ENCODE measurements at places on chromosomes 3 and 15.

DNA sequence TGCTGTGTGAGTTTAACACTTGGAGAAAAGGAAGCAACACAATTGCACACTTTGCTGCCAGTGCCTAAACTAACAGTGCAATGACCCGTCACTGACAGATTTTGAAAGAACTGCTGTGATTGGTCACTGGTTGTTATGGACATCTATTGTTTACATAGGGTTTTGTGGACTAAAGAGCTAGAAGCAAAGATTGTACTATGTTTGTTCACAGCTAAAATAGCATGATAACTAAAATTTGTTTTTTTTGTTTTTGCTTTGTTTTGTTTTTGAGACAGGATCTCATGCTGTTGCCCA is 112.4 kb upstream of the GOLGA8J start:
- DNase-seq = no peak

- no peak for DNase-seq
Measured at GRCh38 chr3:17765819-17766472, 23.5 kb upstream of the TBC1D5 start.

GRCh38 chr3:50574444-50574831 is 5.1 kb downstream of the HEMK1 start:
- DNase-seq = no peak

DNA sequence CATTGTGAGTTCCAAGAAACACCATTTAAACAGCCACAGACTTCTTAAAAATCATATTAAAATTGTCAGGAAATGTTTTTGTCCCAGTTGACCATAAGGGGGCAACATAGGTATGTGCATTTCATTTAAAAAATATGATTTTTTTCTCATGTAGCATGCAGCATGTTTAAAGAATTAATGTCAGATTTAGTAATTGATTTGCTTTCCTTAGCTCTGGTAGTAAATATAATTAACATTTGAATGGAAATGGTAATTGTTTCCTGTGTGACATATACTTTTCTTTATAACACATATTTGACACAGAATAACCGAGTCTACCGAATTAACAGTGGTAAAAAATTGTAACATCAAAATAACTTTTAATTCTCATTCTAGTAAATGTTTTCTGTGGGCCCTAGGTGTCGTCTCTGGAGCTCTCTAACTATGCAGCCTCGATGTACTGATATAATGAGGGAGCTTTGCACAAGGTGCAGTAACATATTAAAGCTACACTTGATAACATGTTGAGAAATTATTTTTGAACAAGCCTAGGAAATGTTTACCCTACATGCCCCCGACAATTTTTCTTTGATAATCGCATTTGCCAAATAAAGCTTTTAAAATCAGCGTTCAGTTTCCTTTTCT is 34.9 kb downstream of the NXPE3 start:
- DNase-seq = peak; percentile 25

DNA sequence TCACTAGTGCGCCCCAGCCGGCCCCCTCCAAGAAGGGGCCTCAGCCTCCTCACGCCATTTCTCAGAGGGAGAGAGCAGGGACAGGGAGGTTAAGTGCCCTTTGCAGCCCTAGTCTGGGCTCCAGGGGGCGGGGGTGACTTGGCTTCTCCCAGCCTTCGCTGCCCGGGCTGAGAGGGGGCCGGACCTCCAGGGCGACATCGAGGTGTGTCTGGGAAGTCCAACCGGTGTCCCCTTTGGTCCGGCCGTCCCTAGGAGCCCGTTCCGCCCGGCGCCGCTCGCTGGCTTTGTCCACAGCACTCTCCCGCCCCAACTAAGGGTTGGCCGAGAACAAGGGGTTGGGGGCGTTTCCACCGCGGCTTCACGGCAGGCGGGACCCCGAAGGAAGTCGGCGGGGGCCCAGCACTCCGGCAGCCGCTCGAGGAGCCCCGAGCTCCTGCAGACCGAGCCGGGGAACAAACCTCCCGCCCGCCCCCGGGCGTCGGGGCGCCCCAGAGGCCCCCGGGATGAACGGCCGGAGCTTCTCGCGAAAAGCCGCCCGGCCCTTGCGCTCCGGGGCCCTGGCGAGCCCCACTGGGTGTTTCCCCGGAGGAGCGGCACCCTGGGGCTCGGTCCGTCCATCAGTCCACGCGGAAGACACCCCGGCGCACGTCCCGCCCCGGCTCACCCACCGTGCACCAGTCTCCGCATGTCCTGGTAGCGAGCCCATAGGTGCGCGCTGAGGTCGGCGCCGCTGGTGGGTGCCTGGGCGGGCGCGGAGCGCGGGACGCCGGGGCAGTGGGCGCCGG is 627 bp downstream of the NT5DC2 start:
- no peak for DNase-seq

DNA sequence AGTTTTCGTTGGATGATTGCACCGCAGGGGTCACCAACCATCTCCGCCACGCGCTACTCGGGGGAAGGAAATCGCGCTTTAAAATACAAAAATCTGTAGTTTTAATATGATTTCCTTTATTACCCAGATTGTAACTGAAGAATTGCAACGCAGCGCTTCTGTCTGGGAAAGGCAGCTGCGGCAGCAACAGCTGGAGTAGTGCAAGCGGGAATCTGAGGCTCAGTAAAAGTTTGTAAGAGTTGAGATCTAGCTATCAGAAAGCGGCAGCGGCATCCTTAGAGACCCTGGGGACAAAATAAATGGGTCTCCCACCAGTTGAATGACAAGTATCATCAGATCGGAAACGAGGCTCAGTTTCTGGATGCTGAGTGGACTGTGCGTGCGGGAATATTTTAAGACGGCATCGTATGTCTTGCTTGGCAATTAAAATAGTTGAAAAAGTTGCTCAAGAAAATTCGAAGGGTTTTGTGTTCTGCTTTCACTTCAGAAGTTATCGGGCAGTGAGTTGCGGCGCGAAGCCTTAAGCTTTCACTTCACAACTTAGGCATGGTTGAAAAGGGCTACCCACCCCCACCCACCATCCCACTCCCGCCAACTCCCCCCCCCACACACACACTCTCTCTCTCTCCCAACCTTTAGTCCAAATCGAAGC is 2.7 kb downstream of the MECOM start:
- no peak for DNase-seq

DNA sequence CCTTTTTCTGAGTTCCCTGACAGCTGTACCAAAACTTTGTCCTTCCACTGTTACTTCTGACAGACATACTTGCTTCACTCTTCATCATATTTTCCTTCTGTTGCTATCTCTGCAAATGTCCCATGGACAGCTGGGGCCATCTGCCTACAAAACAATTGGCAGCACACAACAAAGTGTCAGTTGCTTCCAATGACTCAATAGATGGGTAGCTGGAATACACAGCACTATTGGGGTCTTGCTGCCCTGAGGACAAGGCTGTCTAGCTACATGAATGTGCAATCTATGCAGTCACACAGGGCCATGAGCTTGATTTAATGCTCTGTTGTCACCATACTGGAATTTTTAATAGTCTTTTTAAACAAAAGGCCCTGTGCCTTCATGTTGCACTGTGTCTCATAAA is 192.8 kb downstream of the DTWD1 start:
- no peak for DNase-seq

DNA sequence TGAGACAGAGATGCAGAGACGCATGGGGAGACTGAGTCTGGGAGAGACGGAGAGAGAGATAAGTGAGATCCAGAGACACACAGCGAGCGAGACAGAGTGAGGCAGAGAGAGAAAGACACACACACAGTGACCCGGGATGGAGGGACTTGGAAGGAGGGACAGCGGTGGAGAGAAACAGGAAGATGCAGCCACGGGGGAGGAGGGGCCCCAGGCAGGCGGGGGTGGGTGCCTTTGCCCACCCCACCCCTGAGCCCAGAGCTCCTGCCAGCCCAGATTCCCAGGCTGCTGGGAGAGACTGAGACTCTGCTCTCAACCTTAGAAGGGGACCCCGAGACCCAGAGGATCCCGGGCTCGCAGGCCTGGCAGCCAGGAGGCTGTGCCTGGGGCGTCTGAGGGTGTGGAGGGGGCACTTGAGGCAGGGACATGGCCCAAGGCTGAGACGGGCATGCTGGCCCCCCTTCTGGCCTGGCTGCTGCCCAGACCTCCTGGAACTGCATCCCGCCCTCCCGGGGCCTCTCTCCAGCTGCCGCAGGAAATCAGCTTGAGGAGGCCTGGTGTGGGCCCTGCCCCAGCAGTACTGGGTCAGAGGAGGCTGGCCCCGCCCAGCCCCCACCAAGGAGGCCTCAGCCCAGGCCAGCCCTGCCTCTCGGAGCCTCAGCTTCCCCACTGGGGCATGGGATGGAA is 18.1 kb downstream of the H1-8 start:
- peak; percentile 96 for DNase-seq

GRCh38 chr3:93924491-93924890 is 49.2 kb downstream of the PROS1 start:
- DNase-seq = peak; percentile 41

- DNase-seq = no peak
Measured at GRCh38 chr15:81195339-81195864, 1.3 kb upstream of the IL16 start.

DNA sequence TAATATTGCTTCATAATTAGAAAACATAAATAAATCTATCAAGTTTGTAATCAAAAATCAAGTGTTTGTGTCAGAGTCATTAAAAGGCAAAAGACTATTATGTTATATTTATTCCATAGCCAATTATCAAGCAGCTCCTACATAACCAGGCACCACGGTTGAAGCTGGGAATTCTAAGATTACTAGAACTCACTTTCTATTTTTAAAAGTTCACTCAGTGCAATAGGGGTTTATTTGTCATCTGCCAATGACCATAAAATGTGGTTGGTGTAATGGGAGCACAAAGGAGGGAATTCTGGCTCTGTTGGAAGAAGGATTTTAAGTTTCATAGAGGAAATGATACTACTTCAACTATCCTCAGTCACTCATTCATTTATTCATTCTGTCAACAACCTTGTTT is 57.7 kb downstream of the TRIM69 start:
- no peak for DNase-seq

DNA sequence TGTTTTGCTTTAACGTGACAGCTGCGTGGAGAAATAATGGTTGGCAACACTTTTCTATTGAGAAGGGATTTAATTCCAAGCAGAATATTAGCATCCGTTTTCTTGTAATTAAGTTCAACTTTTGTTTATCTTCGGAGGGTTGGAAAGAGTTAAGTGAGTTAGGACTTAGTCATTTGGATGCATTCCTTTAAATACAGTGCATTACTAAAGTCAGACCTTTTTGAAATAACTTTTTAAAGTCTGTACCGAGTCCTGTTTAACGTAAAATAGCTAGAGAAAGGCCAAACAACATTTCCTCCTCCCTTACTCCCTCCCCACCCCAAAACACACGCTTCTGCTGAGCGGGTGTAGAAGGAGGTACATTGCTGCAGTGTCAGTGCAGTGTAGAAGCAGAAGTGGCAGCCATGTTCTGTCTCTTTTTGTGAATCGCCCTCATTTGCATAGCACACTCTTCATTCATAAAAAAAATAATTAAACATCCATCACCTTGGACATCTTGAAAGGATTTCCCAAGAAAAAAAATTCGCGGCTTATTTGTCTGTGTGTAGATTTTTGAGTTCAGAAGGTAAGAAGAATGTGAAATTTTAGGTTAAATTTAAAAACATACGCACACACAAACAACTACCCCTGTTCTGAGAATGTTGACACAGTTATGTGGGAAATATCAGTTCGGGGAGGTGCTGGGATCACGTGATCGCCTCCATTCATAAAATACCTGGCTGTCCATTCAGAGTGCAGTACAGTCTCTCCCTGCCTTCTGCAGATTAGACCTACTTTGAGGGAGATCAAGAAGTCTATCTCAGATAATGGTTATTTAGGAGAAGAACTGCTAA is 1.6 kb downstream of the SPRED1 start:
- DNase-seq = peak; percentile 45

DNA sequence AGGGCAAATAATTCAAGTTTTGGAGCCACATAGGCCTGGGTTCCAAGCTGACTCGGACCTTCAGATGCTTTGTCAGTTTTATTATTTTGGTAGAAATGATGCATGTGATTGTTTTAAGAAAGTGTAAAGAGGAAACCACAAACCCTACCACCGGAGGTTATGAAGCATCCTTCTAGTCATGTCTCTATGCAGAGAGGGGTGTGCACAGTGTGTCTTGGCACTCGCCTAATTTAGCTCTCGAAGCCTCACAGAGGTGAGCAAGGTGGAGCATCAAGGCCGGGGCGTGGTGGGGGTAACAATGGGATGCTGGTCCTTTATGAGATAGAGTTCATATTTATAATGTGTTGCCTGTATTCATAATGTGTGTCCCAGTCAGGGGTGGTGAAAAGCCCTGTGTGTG is 63.7 kb upstream of the SMAD6 start:
- DNase-seq = no peak

DNA sequence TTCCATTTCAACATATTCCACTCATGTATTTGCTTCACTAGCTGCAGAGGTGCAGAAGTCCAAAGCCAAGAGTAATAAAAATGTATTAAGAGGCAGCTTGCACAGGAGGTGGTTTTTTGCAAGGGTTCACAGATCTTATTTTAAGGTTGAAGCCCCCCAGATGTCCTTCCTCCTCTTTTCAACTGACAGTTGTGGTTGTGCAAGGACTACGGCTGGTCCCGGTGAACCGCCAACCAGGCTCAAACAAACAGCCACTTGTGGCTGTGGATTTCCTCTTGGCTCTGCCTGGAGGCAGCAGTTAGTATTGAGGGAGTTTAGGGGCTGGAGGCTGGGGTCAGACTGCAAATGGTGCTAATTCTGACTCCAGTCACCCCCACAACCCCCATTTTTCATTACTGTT is 240.7 kb upstream of the TBC1D5 start:
- no peak for DNase-seq

DNA sequence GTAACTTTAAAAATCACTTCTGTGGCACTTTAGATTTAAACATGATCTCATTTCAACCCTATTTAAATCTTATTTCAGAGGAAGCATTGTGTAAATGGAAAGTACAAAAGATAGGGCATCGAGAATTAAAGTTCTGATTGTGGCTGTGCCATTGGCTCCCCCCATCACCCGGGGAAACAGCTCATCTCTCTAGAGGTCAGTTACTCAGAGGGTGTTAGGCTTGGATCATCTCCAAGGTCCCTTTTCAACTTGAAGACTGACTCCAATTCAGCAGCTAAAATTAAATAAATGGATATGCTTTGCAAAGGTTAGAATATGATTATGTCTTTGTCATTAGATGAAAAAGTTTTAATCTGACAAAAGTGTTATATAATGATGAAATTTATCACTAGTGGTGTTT is 20.1 kb downstream of the CADM2 start:
- DNase-seq = no peak

DNA sequence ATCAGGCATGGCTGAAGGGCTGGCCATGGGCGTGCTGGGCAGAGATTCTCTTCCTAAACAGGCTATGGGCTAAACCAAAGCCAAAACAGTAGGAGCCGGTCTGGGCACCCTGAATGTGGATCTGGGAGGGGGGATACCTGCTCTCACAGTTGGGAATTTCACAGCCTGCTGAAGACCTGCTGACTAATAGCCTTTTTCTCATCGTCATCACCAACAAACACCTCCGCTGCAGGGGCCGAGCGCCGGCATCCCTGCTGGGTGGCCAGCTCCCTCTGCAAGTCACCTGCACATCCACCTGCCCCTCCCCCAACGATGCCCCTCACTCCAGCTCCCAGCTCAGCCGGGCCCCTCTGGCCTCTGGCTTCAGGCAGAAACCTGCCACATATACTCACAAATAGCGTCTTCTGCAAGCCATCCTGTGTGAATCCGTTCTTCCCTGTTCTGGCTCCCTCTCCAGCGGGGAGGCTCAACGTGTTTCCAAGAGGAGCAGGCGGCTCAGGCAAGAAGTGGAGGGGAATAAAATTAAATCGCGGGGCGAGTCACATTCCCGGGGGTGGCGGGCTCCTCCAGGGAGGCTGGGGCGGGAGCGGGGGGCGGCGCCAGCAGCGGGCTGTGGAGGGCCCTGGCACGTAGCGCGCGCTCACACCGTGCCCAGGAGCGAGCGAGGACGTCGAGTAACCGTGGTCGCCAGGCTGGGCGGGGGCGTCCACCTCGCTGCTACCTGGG is 466 bp downstream of the IQSEC1 start:
- DNase-seq = no peak

All from A172 (cell line).